ENCODE measurements at places on chromosomes 5 and 9.

DNA sequence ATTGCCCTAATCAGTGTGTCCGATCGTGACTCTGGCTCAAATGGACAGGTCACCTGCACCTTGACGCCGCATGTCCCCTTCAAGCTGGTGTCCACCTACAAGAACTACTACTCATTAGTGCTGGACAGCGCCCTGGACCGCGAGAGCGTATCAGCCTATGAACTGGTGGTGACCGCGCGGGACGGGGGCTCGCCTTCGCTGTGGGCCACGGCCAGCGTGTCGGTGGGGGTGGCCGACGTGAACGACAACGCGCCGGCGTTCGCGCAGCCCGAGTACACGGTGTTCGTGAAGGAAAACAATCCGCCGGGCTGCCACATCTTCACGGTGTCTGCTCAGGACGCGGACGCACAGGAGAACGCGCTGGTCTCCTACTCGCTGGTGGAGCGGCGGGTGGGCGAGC, 1.4 kb downstream of the PCDHA13 start:
- no peak for DNase-seq

- DNase-seq = no peak
Observed at GRCh38 chr5:116305899-116306298, 221.1 kb downstream of the COMMD10 start.

- DNase-seq = peak; percentile 22
Observed at GRCh38 chr9:129702589-129703520, 37.4 kb downstream of the PRRX2 start.

DNA sequence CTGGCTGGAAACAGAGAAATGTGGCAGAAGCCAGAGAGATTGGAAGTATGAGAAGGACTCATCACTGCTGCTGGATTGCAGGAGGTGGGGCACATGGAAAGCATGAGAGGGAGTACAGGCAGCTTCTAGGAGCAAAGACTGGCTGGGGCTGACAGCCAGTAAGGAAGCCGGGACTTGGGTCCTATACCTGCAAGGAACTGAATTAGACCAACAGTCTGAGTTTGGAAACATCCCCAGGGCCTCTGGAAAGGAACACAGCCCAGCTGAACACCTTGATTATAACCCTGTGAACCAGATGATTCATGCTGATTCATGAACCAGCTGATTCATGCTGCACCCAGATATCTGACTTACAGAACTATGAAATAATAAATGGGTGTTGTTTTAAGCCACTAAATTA, 93.4 kb downstream of the OSTF1 start:
- peak; percentile 86 for DNase-seq

- peak; percentile 87 for DNase-seq
Observed at GRCh38 chr5:9507974-9508373, 37.9 kb downstream of the SEMA5A start.

DNA sequence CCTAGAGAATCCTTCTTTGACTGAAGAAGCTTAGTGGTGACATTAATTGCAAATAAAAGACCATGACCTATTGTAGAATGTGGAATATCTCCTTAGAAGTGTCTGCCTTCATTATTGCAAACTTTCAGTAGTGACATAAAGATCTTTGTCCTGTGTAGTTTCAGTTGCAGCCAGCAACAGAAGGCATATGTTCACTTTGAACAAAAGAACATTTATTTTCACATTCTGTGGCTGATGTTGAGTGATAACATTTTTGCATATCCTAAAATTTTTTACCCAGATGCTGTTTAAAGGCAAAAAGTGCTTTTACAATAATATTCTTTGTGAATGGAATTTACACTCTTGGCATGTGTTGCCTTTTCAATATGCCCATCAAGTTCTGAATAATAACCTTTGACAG, 165.9 kb downstream of the TMC1 start:
- DNase-seq = no peak

GRCh38 chr5:179319741-179320281, 25.4 kb downstream of the ADAMTS2 start:
- DNase-seq = peak; percentile 48

GRCh38 chr5:40502736-40503135, 177.0 kb upstream of the PTGER4 start:
- DNase-seq = no peak

DNA sequence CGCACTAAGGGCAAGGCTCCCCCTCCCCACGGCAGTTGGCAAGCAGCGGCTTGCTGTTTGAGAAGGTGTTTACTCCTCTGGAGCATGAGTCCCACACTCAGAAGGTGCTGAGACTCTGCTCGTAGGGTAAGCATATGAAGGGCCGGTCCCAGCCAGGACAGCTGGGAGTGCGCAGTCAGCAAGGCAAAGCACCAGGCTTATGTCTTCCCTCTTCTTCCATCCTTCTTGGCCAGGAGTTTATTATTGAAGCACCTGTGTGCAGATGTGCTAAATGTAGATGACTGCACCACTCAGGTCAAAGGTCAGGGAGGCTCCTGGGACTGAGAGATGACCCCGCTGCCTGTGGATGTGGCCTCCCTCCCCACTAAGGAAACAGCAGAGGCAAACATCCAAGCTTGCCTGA, 27.0 kb upstream of the CDKN2AIPNL start:
- no peak for DNase-seq

- peak; percentile 16 for DNase-seq
Observed at GRCh38 chr5:97163360-97163764, 19.7 kb downstream of the RIOK2 start.

DNA sequence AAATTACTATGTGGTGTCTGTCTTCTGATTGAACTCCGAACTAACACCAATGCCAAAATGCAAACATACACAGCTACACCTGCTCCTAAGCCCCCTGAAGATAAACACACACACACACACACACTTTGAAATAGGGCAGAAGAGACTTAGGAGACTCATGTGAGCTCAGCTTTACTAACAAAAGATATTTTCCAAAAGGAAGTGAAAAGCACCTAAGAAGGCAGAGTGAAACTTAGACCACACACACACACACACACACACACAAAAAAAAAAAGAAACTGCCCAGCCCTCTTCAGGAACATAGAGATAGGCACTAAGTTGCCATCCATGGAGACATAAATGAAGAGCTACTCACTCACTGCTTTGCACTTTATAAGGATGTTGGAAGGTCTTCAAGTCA, 45.2 kb upstream of the APC start:
- no peak for DNase-seq

GRCh38 chr5:139998837-139999236, 44.3 kb downstream of the NRG2 start:
- DNase-seq = no peak

DNA sequence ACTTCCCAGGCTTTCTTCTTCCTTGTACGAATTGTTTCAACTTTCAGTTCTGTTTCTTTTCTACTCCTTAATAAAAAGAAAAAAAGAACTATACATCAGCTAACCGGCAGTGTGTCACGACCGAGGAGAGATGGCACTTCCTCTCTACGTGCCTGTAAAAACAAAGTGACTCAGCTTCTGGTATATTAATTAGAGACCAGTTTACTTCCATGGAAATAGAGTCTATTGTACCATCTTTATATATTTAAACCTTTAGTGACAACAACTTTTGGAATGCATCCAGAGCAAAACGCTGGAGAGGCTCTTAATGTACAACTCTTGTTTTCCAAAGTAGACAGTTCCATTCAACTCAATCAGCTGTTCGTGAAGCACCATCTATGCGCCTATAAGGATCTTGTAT, 94.5 kb upstream of the LIFR start:
- peak; percentile 60 for DNase-seq

- no peak for DNase-seq
Observed at GRCh38 chr5:99775189-99775588, 760.0 kb upstream of the FAM174A start.

DNA sequence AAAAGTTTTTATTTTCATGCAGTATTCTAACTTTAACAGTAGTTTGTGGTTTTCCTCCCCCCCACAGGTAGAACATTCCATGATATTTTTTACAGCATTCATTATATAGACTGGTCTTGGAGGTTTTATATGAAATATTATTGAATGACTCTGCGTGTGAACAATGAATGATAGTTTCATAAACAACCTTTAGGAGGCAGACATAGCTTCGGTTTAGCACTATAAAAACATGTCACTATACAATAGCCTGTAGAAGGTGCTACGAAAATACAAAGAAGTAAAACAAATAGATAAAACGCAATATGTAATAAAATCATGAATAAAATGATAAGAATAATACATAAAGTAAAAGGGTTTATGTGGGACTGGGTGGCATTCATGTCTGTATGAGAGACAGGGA, 8.5 kb downstream of the KLF4 start:
- peak; percentile 17 for DNase-seq

- peak; percentile 68 for DNase-seq
Observed at GRCh38 chr9:98168941-98169488, 23.4 kb downstream of the CORO2A start.

GRCh38 chr5:11904265-11904906, at the start of gene CTNND2:
Gene CTNND2, minus strand, starts transcription at chr5:11904446. Its CDS starts 593 bp downstream, at chr5:11903853.
- DNase-seq = peak; percentile 21

DNA sequence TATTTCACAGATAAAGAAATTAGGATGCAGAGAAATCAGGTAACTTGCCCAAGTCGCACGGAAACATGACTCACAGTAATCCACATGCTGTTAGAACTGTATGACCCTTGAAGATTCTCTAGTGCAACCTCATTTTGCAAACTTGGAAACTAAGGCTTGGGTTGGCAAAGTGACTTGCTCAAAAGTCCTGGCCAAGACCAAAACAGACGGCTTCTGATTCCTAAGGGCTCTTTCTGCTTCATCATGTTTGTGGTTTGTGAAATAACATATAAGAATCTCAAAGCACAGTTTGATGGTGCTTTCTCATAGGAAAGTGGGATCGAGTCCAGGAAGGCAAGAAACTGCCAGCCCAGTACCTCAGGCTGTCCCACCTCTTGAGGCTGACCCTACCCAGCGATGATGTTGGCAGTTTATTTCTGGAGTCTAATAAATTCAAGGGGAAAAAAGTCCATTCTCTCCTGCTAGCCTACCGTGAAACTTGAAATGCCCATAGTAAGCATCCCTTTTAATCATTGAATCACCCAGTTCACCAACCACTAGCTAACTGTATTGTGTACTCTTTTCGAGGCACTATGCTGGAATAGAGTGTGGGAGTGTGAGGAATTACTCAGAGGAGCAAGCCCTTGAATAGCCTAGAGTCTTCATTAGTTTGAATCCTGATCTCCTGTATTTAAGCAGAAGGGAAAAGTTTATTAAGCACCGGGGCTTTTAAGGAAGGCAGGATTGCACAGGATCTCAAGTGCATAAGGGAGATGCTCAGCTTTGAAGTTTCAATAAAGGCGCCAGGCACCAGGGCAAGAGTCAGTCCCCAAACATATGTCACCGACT, 14.1 kb downstream of the CAPSL start:
- peak; percentile 84 for DNase-seq
